Pancreas (tissue), 10 donors: ENCODE measurements at places on chromosomes 1 and 21.

DNA sequence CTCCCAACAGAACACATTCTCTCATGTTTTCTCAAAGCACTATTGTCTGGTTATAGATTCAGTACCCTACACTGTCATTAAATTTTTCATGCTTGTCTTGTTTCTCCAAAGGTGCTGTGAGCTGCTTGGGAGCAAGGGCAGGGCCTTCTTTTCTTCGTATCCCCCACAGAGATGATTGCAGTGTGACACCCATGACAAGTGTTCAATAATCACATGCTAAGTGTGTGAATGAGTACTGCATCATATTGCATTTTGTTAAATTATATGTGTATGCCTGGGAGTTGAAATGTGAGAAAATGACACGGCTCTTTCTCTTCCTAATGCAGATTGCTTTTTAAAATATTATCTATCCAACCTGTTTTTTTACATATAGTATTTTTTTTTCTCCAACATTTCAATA lies 57.3 kb upstream of the MAGI3 start:
- DNase-seq = no peak

GRCh38 chr1:17792421-17792820 lies 37.3 kb downstream of the ACTL8 start:
- DNase-seq = no peak

DNA sequence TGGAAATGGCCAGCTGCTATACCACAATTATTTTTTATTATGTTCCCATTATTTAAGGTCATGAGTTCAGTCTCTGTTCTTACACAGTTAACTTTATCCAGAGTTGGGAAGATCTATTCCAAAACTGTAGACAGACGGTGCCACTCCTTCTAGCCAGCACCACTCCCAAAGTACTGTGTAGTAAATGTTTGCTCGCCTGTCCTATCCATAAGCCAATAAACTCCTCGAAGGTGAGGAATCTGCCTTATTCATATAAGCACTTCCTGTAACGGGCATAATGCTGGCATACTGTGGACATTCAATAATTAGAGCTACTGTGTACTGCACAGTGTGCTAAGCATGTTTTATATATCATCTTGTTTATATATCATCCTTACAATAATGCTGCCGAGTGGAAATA lies 26.1 kb upstream of the STMN1 start:
- DNase-seq = no peak

GRCh38 chr1:205810448-205811157 lies 2.4 kb downstream of the SLC41A1 start:
- DNase-seq = no peak

- no peak for DNase-seq
Observed at GRCh38 chr1:239225396-239225795, 161.0 kb upstream of the CHRM3 start.

- DNase-seq = no peak
Observed at GRCh38 chr1:221514806-221515205, 227.1 kb downstream of the DUSP10 start.

DNA sequence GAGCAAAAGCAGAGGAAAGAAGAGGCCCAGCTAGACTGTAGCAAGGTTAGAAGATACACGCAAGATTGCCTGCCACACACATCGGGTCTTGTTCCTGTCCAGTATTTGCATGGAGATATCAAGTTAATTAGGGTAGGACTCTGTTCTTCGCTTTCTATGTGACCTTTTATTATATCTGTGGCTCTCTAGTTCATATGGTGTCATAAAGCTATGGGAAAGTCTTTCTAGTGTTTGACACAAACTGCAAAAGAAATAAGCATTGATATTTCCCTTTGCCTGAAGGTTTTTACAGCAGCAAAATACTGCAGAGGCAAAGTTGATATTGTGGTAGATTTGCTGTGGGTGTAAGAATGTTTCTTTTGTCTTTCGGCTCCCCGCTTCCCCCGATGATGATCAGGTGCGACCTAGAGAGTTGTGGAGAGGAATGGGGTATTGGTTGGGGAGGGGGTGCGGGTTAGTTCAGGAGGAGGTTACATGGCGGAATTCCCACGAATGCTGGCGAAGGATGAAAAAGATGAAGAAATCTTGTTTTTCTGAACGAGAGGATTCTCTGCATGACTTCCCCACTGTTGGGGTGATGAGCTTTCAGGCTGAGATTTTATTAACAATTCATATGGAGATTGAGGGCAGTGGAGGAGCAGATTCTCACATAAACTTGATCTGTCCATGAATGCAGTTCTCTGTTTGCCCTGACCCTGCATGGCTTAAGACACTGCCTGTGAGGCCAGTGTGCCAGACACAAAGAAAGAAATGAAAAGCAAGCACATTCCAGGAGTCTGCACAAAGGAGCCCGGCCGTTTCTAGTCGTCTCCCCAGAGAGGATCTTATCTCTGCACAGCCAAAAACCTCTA lies 550.2 kb downstream of the USP25 start:
- no peak for DNase-seq

GRCh38 chr1:218257971-218258370 lies 27.1 kb upstream of the RRP15 start:
- DNase-seq = no peak

- no peak for DNase-seq
Observed at GRCh38 chr1:158813164-158813563, 18.0 kb upstream of the MNDA start.

- no peak for DNase-seq
Observed at GRCh38 chr21:36661511-36662309, 37.2 kb upstream of the SIM2 start.

DNA sequence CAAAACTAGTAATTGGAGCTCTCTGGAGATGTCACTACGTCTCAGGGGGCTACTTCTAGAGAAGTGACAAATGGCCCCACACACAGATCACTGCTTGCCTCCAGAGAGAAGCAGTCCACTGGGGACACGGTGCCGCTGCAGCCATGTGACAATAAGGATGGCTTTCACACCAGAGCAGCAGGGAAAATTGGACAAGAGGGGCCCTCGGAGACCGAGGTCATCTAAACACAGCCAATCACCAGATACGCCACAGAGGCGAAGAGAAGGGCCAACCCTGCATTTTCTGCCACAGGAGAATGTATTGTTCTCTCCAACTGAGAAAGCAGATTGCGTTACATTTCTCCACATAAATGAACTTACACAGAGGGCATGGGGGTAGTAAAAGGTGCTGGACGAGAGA lies 51.2 kb upstream of the TIAM1 start:
- DNase-seq = no peak

- no peak for DNase-seq
Observed at GRCh38 chr1:82542766-82543165, 742.0 kb downstream of the ADGRL2 start.

- peak; percentile 15 for DNase-seq
Observed at GRCh38 chr1:182784556-182785171, 4.9 kb upstream of the NPL start.

DNA sequence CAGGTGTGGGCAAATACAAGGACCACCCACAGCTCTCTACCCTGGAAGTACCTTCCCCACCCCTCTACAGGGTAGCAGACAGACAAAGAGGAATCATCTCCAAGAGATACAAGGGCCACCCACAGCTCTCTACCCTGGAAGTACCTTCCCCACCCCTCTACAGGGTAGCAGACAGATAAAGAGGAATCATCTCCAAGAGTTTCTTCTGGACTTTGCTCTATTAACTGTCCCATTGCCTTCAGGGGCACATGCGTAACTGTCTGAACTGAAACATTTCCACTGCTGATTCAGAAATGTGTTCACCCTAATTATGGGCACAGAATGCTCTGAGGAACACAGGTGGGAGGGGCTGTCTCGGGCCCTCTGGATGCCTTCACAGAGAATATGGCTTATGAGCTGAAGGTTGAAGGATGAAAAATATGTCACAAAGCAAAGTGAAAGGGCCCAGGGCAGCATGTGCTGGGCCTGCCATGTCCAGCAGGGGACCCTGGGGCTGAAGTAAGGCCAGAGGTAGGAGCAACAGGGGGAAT lies 43.9 kb downstream of the ZNF281 start:
- DNase-seq = no peak

GRCh38 chr1:33008051-33008914 lies 28.4 kb downstream of the AK2 start:
- DNase-seq = peak; percentile 65

GRCh38 chr1:39540504-39541031 lies 36.0 kb downstream of the PABPC4 start:
- DNase-seq = no peak

- DNase-seq = no peak
Observed at GRCh38 chr1:233520261-233521191, 93.4 kb upstream of the KCNK1 start.

GRCh38 chr1:24141311-24141997 lies 1.5 kb downstream of the IL22RA1 start:
- no peak for DNase-seq

DNA sequence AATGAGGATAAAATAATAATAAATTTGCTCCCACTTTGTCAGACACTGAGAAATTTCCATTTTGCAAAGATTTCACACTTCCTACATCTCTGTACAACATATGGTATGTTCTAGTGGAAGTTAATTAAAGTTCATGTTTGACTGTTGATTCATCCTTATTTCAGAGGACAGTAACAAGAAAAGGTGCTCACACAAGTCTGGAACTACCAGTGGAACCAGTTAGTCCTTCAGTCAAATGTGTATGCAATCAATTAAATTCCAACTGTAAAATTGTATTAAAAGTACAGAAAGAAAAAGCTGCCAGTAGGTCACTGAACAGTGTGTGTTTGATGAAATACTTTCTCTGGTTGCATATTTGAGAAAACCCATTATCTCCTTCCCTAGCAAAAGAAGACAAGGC lies 496.0 kb upstream of the PKN2 start:
- DNase-seq = no peak

GRCh38 chr1:162823231-162823630 lies 32.7 kb downstream of the HSD17B7 start:
- no peak for DNase-seq

DNA sequence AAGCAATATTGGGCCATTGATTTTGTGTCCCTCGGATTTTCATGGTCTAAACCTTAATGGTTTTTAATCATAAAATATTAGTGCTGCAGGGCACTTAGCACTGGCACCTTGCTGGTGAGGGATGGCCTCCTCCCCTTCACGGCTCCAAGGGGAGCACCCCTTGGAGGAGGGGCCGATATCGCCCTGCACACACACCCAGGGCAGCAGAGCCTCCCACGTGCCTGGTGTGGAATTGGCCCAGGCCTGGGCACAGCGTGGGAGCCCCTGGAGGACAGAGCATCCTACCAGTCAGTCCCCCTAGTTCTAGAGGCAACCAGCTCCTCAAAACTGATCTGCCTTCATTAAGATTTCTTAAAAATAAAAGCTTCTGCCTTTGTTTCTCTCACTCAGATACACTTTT lies 90.7 kb upstream of the CSF3R start:
- DNase-seq = no peak

- DNase-seq = no peak
Observed at GRCh38 chr1:3886691-3887090, 13.4 kb downstream of the C1orf174 start.

- no peak for DNase-seq
Observed at GRCh38 chr21:14962217-14962616, 102.6 kb downstream of the NRIP1 start.

DNA sequence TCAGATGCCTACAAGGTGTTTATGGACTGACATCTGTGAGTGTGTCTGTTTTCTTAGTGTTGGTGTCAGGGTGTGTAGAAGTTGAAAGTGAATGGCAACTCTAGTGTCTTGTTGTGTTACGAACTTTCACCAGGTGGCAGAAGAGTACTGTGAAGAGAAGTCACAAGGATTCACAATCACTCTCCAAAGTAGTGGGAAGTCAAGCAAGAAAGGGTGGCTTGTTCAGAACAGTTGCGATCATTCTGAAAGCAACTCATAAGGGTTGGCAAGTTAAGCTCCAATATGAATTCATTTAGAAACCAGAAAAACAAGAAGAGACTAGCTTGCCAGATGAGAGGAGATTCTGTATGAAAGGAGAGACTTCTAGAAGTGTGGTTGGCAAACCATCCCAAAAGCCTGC lies 86.1 kb downstream of the FASLG start:
- DNase-seq = no peak

DNA sequence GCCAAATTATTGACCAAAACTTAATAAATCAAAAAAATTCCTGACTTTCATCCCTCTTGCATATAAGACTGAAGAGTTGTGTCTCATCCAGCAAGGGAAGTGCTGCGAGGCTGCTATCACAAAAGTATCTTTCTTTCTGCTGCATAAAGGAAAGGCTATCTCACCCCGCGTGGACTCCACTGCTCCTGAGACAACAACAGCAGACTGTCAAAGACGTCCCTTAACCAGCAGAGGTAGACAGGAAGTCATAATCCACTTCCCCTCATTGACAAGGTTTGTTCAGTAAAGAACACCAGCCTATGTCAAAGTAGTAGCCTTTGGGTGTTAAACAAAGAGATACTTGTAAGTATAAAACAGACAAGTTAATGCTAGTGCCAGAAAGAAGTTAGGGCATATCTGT lies 29.4 kb downstream of the VPS26C start:
- DNase-seq = no peak

DNA sequence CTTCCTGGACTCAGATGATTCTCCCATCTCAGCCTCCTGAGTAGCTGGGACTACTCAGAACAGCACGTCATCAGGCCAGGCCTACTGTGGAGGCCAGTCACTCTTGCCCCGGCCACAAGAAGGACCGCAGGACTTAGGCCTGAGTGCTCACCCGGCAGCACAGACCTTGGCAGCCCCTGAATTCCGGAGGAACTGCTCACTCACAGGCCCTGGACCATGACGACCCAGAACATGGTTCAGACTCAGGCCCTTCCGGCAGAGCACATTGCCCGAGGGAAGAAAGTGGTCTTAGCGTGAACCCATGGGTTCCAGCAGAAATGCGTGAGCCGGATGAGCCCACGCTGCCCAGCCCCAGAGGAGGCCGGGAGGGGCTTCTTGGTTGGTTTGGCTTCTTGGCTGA lies 177.3 kb upstream of the TMEM51 start:
- DNase-seq = no peak

DNA sequence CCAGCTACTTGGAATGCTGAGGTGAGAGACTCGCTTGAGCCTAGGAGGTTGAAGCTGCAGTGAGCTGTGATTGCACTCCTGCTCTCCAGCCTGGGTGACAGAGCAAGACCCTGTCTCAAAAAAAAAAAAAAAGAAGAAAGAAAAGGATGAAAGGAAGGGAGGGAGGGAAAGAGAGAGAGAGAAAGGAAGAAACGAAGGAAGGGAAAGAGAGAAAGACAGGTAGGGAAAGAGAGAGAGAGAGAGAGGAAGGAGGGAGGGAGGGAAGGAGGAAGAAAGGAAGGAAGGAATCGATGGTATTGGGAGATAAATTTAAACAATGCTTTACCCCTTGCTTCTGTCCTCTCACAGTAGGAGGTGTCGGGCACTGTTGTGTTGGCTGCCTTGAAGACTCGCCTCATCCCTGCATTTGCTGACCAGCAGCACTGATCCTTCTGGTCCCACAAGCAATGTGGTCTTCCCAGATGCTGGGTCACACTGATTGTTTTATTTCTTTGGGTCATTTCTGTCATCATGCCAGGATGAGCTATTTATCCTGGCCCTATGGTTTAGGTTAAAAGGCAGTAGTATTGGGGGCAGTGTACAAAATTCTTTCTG lies 30.9 kb downstream of the GPR137B start:
- DNase-seq = no peak

- no peak for DNase-seq
Observed at GRCh38 chr1:39976732-39977131, 21.8 kb downstream of the MFSD2A start.

DNA sequence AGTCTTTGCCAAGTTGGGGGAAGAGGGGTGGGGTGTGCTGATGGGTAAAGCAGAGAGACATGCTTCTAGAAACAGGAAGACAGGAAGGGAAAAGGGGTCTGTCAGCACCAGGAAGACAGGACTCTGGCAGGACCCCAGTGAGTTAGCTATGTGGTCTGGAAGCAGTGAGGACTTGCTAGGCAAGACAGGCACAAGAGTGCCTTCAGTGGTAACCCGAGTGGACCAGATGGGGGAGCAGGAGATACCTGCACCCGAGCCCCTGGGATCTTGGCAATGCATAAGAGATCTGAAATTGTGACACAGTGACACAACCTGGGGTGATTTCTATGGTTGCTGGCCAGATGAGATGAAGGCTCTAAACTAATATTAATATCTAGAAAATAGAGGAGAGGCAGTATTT lies 7.0 kb downstream of the TLR5 start:
- no peak for DNase-seq
